ENCODE measurements at places on chromosomes 16 and 17. TPM values are rescaled to one million over a fixed set of nuclear protein-coding genes. Genes with fewer than 3 reads are reported as not detected.

DNA sequence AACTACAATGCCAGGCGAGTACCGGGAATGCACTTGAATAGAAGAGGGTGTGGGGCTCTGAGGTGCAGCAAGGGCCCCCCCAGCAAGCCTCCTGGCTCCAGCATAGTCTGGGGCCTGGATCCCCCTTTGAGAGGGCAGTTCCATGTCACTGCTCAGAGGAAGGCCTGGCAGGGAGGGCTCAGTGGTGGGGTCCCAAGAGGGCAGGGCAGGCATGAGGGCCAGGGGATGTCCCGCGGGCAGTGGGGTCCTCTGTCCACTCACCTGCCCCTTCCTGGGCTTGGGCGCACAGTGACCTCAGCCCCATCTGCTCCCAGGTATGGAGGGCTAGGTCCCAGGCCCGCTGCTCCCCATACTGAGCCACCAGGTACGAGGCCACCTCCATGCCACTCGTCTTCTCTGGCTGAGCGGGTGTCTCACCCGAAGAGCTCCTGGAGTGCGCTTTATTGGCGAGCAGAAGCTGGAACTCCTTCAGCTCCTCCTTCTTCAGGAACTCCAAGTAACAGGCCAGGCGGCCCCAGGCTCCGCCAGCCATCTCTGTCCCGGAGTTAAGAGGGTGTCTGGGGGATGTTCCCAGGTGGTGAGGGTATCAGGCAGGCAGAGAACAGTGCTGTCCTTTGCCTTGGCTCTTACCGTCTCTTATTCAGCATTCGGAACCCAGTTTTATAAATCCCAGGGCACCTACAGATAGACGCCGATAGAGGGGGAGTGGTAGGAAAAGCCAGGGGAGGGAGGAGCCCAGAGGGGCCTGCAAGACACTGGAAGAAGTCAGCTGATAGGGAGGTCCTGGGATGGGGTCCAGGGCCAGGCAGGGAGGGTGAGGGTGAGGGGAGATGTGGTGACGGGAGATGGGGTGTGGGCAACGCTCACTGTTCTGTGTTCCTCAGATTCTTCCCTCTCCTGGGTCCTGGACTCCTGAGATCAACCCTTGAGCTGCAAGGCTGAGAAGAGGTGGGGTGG is 605 bp downstream of the NLRP1 start:
- no peak overlapping the region for H3K4me3 ChIP-seq
- no peaks in the 10 kb centered on the region for H3K36me3 ChIP-seq
- H3K27ac ChIP-seq: no peak overlapping the region
- no peaks in the 10 kb centered on the region for H3K27me3 ChIP-seq
- no peak for DNase-seq

DNA sequence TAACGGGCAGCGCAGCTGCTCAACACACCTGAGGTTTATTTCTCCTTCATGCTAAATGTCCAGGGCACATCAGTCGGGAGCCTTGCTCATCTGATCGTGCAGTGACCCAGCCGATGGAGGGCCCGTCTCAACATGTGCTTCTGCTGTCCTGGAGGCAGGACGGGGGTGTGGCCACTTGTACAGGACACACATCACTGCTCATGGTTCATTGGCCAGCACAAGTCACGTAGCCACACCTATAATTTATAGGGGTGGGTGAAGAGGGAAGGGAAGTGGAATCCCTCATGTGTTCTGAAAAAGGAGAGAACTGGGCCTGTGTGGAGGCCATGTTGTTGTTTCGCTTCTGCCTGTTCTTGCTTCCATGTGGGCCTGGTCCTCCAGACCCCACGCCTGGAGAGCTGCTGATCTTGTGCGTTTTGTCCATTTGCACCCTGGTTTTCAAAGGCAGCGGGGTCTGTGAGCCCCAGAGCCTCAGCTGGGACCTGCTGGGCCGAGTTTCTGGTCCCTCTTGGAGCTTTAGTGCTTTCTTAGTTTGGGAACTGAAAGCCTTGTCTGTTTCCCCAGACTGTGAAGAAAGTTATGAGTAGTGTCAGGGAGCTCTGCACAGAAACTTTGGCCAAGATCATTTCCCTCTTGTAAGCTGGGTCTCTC is 60.5 kb downstream of the CMIP start:
- H3K4me1 ChIP-seq: peaks cover 9% of the 10 kb centered on the region
- no peaks in the 10 kb centered on the region for H3K36me3 ChIP-seq
- no peak for DNase-seq
- H3K27ac ChIP-seq: no peak overlapping the region
- H3K27me3 ChIP-seq: no peaks in the 10 kb centered on the region
- no peak overlapping the region for H3K4me3 ChIP-seq

GRCh38 chr17:61302953-61303816 is 96.5 kb upstream of the TBX2 start:
- no peaks in the 10 kb centered on the region for H3K4me1 ChIP-seq
- DNase-seq: no peak
- H3K27ac ChIP-seq: no peak overlapping the region

The KCNJ12 gene
- 1.1 TPM for total RNA-seq

The KRT14 gene
- 2.5 TPM for total RNA-seq

GRCh38 chr17:30082773-30083172 is 33.8 kb upstream of the NSRP1 start:
- H3K36me3 ChIP-seq: no peaks in the 10 kb centered on the region
- H3K27ac ChIP-seq: no peak overlapping the region
- H3K27me3 ChIP-seq: 0 out of 2 replicates have a peak, but pooled peaks cover 8% of the 10 kb centered on the region
- DNase-seq: no peak
- no peak overlapping the region for H3K4me3 ChIP-seq

- H3K27me3 ChIP-seq: no peaks in the 10 kb centered on the region
- H3K4me1 ChIP-seq: peaks cover 10% of the 10 kb centered on the region
- H3K36me3 ChIP-seq: no peaks in the 10 kb centered on the region
- H3K27ac ChIP-seq: no peak overlapping the region
- H3K4me3 ChIP-seq: no peak overlapping the region
These were observed 10.7 kb upstream of the MEAK7 start for GRCh38 chr16:84514874-84515835.

DNA sequence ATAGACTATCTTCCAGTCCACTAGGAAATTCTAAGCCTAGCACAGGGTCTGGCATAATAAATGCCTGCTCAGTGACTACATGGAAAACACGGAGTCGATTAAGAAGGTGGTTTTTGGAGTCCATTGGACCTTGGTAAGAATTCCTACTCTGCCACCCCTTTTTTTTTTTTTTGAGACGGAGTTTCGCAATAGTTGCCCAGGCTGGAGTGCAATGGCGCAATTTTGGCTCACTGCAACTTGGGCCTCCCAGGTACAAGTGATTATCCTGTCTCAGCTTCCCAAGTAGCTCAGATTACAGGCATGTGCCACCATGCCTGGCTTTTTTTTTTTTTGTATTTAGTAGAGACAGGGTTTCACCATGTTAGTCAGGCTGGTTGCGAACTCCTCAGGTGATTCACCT is 123.2 kb downstream of the HS3ST2 start:
- no peak overlapping the region for H3K4me3 ChIP-seq
- H3K36me3 ChIP-seq: no peaks in the 10 kb centered on the region
- peaks cover 33% of the 10 kb centered on the region for H3K27me3 ChIP-seq
- no peak overlapping the region for H3K27ac ChIP-seq
- no peaks in the 10 kb centered on the region for H3K4me1 ChIP-seq
- DNase-seq: no peak

GRCh38 chr17:1455291-1455796 is 688 bp downstream of the CRK start:
- H3K36me3 ChIP-seq: 0 out of 2 replicates have a peak, but pooled peaks cover 7% of the 10 kb centered on the region
- peak overlapping the region; percentile 33 for H3K27ac ChIP-seq
- H3K4me1 ChIP-seq: peaks cover 21% of the 10 kb centered on the region
- H3K27me3 ChIP-seq: no peaks in the 10 kb centered on the region
